ENCODE measurements at places on chromosomes 5 and 9.

DNA sequence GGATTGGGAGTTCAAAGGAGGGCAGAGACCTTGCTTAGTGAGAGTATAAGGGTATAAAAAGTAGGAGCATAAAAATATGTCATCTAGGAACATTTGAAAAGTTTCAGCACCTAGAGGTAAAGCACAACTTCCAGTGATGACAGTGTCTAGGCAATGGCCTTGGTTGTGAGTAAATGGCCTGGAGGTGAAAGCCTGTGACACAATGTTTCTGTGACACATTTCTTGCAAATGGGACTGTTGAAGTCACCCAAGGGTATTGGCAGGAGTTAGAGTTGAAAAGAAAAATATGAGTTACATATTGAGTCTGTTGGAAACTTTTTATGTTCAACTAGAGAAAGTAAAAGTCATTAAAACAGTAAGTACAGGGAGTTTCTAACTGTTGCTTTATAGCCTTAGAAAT, 14.8 kb downstream of the C5orf47 start:
- DNase-seq = no peak

DNA sequence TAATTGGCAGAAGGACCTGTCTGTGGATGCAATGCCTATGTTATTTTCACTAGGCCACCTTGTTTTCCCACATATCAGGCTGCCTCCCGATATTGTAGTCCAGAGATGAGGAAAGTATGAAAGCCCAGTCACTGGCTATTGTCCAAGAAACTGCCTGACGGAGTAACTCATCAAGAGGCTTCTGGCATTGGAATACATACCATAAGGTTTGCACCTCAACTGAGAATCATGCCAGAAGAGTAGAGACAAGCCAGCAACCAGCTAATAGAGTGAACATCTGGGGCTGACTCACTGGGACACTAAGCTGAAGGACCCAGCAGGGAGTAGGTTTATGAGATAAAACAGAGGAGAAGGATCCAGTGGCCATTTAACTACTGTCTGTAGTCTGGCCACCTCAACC, 137.2 kb upstream of the FST start:
- DNase-seq = no peak

DNA sequence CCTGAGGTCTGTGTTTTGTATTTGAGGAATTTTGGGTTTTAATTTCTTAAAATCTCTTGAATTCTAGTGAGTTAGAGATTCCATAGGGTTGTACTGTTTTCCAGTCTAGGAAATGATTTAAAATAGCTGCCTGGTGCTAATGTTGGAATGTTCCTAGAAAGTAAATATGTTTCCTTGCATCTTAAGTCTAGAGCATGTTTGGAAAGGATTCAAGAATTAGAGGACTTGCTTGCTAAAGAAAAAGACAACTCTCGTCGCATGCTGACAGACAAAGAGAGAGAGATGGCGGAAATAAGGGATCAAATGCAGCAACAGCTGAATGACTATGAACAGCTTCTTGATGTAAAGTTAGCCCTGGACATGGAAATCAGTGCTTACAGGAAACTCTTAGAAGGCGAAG, 41.8 kb downstream of the LMNB1 start:
- DNase-seq = no peak

- DNase-seq = no peak
Observed at GRCh38 chr9:38106488-38106887, 37.5 kb upstream of the SHB start.

DNA sequence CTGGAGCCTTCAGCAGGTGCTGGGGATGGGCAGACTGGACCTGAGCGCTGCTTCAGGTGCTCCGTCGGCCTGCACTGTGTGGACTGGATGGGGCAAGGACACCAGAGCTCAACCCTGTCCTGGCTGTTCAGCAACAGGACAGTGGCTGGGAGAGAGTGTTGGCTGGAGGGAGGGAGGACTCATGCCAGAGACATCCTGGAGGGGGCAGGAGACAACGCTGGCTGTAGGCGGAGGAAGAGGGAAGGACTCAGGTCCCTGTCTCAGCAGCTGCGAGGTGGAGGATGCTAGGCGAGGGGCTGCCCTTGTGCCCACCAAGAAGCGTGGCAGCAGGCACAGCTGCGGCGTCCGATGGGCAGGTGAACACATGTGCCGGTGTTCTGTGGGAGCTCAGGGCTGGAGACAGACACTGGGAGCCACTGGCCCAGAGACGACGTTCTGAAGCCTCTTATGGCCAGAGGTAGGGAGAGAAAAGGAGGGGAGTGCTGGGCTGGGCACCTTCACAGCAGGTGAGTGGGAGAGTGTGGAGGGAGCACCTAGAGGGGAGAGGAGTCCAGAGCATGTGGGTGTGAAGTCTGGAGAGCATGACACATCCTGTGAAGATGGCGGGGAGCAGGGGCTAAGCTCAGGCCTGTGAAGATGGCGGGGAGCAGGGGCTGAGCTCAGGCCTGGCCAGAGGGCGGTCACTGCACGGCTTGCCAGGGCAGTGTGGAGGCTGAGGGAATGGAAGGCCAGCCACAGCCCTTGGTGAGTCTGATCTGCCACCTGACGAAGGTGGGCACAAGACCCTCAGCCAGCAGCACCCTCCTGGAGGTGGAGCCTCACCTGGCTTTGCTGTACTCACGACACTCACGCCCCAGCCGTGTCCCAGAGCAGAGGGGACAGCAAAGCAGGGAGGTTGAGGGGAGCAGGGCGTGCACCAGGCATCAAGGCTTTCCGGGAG, 79.1 kb upstream of the FCN1 start:
- no peak for DNase-seq

- no peak for DNase-seq
Observed at GRCh38 chr9:4494332-4494731, 4.1 kb downstream of the SLC1A1 start.

DNA sequence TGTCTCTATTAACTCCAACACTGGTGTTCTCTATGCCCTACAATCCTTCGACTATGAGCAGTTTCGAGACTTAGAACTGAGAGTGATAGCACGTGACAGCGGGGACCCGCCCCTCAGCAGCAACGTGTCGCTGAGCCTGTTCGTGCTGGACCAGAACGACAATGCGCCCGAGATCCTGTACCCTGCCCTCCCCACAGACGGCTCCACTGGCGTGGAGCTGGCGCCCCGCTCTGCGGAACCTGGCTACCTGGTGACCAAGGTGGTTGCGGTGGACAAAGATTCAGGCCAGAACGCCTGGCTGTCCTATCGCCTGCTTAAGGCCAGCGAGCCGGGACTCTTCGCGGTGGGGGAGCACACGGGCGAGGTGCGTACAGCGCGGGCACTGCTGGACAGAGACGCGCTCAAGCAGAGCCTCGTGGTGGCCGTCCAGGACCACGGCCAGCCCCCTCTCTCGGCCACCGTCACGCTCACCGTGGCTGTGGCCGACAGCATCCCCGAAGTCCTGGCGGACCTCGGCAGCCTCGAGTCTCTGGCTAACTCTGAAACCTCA, 2.0 kb downstream of the PCDHGA11 start:
- no peak for DNase-seq

DNA sequence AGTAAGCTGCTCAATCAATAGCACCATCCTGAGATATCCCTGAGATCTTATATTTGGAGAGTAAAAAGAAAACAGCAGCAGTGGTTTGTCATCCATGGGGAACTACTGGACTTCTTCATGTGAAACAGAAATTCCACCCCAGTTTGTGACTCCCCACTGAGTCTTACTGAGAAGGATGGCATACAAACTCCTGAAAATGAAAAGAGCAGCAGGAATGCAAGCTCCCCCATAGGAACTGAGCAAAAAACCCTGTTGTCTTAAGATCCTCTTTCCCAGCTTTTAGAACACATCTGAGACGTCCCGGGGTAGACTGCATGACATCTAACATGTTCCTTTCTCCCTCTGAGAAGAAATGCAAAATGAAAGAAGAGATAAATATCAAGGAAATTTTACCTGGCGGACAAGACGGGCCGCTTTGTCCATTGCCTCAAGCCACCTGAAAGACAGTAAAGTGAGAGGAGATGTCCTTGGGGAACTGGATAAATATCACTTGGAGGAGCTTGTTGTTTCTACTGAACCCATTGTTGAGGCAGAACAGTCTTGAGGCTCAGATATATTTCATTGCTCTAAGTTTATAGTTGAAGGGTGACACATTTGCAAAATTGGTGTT, 117.1 kb downstream of the NUDT12 start:
- DNase-seq = no peak

DNA sequence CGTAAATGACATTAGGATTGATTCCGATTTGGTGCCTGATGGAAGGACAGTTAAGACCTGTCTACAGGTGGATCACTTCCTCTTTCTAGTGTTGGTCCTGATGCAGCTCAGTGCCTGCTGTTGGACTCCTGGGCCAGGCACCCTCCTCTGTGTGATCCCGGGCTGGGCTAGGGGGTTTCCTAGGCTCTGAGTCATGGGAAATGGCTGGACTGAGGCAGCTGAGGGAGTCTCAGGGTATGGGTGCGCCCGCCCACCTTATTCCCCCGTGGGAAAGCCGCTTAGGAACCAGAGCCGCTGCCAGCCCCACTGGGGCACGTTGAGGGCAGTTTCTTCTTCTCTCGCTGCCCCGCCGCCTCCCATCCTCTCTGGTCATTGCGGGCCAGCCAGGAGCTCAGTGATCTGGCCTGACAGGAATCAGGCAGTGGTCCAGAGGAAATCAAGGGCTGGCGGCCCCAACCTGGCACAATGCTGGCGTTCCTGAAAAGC, 12.9 kb downstream of the TCF7 start:
- no peak for DNase-seq

- no peak for DNase-seq
Observed at GRCh38 chr5:139648205-139649081, at the start of gene CXXC5. Gene CXXC5 (plus strand): TSS chr5:139648349. CDS start chr5:139680524, 32,175 bp downstream.

DNA sequence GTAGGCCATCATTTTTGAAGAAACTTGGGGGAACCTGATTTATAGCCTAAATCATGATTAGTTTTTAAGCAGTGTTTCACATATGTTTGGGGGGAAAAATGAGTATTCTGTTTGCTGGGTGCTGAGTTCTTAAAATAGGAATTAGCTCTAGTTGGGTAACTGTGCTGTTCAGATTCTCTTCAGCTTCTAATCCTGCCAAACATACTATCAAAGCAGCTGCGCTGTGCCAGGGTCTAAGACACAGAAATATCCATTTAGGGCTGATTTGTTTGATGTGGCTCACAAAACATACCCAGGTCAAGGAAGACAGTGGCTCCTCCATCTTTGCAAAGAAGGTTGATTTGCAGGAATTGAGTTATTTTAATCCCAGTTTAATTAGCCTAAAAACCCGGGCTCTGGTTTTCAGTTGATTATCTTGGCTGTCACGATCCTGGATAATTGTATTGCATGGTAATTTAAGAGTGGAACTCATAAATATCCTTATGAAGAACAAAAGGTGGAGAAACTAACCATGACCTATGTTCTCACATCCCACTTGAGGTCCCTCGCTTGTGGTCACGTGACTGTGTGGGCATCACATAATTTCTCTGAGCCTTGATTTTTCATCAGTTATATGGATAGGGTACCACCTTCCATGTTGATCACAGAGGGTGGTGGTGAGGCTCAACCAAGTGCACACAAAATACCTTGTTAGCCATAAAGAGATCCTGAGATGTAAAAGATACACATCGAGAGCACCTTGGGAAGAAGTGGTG, 18.7 kb downstream of the CYFIP2 start:
- DNase-seq = no peak

DNA sequence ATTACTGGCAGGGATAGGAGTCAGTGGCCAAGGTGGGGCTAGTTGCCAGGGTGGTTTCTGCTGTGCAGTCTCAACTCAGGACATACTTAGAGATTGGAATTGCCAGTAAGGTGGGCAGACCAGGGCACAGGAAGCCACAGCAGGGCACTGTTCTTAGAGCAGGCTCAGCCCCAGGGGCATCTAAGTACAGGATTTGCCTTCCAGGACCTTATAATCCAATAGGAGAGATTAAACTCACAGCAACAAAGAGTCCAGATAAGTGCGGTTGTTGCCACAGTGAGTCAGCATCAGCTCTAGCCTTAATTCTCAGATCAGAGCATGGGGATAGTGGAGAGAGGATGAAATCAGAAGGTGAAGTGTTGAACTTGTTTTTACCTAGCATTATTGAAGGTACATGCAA, 265.8 kb upstream of the TRPC7 start:
- DNase-seq = no peak

- no peak for DNase-seq
Observed at GRCh38 chr5:140112685-140113179, 1.2 kb upstream of the PURA start.

GRCh38 chr5:137122075-137122474, 377.1 kb downstream of the SPOCK1 start:
- no peak for DNase-seq

DNA sequence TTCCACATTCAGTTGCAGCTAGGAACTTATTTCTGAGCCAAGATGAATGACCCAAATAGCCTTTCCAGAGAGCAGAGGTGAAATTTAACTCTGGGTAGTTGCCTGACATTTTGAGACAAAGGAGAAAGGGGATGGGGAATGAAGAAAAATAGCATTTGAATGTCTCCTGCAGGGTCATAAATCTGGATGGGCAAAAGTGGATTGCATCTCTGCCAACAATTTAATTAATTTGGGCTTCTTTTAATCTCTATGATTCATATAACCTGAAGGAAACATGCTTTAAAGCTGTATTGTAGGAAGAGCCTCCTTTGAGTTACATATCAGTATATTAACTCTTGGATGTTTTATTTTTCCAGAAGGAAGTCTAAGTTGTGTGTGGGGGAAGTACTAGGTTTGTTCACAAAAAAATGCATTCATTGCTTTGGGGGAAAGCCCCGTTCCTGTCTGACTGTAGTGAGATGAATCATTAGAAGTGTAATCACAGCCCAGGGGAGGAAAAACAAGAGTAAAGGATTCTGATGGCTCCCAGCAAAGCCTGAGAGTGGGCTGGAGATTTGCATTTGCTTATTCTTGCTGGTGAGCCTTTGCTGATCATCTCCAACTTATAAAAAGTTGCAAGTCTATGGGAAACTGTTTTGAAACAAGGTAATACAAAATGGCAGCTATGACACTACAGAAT, 133.0 kb upstream of the IQGAP2 start:
- no peak for DNase-seq

DNA sequence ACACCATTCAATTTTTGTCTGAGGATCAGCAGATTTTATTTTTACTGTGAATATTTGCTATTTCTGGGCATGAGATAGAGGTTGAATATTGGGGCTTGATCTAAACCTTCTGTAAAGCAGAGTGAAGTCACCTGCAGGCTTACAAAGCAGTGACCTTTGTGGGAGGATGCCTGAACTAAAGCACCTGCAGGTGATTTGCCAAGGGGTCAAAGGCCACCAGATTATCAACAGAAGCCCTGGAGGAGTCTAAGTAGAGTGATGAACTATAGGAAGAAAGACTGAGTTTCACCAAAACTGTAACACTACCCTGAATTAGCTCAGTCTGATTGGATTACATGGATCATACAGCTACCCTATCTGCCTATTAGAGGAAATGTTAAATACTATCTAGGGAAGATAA, 144.3 kb upstream of the PRLR start:
- no peak for DNase-seq

DNA sequence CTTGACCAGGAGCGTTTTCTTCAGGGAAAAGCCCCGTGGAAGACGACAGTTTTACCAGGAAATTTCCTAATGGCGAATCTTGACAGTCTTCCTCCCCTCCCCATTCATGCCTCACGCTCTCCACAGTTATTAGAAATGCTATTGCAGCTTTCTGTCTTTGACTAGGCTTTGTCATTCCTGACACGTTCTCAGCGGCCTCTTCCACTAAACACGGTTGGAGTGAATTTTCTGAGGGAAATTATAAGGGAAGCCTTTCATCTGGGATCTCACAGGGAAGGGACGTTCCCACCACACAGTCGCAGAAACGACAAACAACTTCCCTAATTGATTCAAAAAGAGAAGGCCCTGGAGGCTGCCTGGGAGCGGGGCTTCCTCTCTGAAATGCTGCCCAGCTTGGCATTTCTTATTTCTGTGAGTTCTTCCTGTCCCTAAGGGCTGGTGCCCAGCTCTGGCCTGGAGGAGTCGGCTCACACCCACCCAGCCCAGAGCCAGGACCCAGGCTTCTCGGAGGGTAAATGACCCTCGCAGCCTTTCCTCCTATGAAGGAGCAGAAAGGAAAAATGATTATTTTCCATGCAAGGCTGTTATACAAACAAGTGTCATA, 57.1 kb upstream of the PPP1R26 start:
- DNase-seq = no peak
